ENCODE measurements at places on chromosomes 13 and 19.

DNA sequence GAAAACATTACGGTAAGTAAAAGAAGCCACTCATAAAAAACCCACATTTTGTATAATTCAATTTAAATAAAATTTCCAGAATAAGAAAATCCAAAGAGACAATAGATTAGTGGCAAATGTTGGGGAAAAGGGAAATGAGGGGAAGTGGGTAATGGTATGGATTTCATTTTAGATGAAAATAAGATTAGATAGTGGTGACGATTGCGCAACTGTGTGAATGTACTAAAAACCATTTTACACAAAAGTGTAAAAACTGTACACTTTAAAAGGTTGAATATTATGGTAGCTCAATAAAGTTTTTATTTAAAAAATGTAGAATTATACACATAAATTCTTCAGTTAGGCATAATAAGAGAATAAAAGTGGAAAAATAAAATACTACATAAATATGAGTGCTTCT lies 3.7 kb downstream of the MBD3L1 start:
- no peak for DNase-seq

- DNase-seq, result no peak
These were observed 92.4 kb upstream of the GPR183 start for GRCh38 chr13:99399623-99399974.

DNA sequence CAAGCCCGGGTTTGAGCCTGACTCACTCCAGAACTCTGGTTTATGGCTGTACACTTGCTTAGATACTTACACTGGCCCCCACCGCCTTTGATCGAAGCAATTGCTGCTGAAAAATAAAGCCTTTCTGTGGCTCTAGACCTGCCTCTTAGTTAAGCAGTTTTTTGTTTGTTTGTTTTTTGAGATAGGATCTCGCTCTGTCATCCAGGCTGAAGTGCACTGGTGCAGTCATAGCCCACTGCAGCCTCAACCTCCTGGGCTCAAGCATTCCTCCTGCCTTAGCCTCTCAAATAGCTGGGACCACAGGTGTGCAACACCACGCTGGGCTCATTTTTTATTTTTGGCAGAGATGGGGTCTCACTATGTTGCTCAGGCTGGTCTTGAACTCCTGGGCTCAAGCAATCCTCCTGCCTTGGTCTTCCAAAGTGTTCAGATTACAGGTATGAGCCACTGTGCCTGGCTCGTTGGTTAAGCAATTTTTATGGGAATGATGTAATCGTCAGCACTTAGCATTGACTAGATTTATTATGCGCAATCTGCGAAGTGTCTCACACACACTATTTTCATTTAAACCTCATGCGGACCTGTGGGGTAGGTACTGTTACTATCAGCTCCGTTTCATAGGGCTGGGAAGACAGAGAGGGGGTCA lies 22.2 kb downstream of the PPP2R1A start:
- DNase-seq, result no peak

DNA sequence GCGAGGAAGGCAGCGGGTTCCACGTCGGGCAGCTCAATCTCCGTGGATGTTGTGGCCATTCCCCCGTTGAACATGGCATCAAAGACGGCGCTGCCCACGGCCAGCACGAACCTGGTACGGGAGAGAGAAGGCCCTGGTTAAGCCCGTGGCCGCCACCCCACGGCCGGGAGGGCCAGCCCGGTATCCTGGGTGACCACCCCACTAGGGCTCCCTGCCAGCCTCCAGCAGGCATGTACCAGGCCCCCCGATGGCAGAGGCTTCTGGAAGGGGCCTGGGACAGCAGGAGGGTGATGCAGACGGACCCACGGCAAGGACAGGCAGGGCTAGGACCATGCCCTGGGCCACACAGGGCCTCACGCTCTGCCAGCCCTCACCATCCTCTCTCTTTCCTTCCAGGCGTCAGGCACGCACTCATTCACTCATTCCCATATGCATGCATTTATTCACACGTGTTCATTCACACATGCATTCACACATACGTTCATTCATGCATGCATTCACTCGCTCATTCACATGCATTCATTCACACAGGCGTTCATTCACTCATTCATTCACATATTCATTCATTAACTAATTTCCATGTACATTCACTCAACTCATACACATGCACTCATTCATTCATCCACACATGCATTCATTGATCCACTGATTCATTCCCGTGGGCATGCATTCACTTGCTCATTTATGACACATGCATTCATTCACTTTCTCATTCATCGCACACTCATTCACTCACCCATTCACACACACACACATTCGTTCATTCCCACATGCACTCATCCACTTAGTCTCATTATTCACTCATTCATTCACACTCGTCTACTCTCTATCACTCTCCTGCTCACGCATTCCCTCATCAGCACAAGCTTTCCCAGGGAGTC lies 17.9 kb downstream of the BTBD2 start:
- DNase-seq, result no peak

DNA sequence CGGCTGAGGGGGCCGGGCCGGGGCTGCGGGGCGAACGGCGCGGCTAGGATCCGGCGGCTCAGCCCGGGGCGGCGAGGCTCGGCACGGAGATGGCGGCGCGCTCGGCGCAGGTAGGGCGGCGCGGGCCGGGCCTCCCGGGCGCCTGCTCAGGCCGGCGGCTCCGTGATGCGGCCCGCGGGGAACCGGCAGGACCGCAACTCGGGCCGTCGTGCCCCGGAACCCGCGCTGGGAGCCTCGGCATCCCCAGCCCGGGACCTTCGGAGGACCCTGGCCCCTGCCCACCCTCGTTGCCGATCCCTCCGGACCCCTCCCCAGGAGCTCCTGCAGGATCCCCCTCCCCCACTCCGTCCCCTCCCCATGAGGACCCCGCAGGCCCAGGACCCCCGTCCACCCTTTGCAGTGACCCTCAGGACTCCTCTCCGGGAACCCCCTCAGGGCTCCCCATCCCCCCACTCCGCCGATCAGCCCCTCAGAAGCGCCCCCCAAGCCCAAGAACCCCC lies 304 bp downstream of the EVI5L start:
- no peak for DNase-seq

DNA sequence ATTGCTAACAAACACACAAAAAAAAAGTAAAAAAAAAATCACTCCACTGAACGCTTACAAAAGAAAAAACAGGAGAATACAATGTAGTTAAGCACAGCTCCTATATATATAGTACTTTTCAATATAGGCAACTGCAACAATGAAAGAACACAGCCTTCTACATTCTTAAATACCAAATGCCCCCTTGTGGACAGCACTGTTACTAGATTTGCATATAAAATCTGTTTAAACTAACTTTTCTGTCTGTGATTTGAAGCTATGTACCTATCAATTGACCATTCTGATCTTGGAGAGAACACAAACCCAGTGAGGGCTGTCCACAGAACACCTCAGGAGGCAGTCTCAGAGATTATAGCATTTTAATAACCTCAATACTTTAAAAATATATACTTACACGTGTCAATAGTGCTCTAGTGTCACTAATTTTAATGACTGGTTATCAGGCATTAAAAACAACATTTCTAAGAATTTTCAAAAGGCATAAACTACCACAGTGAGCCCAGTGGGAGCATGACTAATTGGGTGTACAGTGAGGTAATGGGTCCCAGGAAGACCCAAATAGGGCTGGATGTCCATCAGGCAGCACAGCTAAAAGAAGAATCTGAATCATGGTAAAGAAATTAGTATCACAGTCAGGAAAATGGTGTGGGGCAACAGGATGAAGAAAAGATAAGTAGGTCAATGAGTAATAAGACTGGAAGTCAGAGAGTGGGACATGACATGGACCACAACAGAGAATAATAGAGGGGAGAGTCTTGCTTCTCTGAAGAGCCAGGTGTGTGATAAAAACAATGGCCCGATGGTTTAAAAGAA lies 22.2 kb downstream of the CCDC169 start:
- DNase-seq, result no peak

- DNase-seq, result no peak
These were observed at the start of gene BTBD2 for GRCh38 chr19:2015608-2015950. Gene BTBD2 (minus strand): TSS chr19:2015714. CDS start chr19:2015703, 11 bp downstream.

- no peak for DNase-seq
These were observed 14.0 kb upstream of the KPTN start for GRCh38 chr19:47497821-47498520.

DNA sequence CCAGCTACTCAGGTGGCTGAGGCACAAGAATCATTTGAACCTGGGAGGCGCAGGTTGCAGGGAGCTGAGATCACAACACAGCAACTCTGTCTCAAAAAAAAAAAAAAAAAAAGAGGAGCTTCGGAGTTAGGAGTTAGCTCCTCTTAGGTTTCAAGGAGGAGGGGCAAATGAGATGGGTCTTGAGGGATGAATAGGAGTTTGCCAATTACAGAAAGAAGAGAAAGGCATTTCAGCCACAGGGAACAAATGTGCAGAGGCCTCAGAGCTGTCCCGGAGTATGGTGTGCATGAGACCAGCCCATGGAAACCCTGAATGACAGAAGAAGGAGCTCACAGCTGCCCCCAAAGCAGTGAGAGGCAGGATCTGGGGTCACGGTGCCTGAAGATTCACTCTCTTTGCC lies 24.6 kb downstream of the TLE2 start:
- DNase-seq, result no peak

- no peak for DNase-seq
These were observed 122.8 kb upstream of the ARGLU1 start for GRCh38 chr13:106690779-106691178.

DNA sequence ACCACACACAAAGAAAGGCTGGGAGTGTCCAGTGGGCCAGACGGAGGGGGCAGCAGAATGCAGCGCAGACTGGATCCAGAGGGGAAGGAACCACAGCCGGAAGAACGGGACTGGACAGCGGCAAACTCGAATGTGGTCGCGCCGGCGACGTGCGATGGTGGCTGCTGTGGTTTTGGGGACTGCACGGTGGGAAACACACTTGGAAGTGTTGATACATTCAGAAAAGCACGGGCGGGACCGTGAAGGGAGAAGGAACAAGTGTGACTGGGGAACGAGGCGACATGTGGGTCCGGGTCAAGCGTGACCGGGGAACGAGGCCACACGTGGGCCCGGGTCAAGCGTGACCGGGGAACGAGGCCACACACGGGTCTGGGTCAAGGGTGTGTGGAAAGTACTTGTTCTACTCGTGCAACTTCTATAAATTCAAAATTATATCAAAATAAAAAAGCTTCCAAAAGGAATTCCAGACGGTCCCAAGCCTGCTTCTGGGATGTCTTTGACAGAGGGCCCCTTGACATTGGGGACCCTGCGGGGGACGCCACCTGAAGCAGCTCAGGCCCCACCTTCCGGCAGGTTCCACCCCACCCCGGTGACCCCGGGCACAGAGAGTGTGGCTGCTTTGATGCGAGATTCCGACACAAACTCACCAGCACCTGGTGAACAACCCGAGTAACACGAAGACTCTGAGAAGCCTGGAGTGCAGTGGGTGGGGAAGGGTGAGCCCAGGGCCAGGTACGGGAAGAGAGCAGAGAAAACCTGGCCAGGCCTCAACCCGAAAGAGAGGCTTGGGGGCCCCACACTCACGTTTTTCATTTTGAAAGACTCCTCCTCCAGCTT lies 25.1 kb upstream of the C13orf46 start:
- no peak for DNase-seq

- DNase-seq, result no peak
These were observed 185.7 kb downstream of the KATNAL1 start for GRCh38 chr13:30121666-30122065.

- DNase-seq, result no peak
These were observed 691.1 kb downstream of the UQCRFS1 start for GRCh38 chr19:28521614-28522544.

DNA sequence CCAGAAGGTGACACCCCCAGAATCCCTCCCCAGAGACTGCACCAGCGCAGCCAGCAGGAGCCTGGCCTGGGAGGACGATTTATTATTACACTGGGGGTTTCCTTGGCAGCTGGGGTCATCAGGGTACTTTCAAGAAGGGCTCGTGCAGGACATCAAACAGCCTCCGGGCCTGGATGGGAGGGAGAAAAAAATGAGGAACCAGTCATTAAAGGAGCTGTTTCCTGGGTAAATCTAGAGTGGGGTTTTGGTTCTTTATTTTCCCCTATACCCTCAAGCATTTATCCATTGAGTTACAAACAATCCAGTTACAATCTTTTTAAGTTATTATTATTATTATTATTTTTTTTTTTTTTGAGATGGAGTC lies 3.1 kb downstream of the POLR1G start:
- DNase-seq, result no peak

- no peak for DNase-seq
These were observed 11.7 kb downstream of the NDUFB7 start for GRCh38 chr19:14559916-14560775.

DNA sequence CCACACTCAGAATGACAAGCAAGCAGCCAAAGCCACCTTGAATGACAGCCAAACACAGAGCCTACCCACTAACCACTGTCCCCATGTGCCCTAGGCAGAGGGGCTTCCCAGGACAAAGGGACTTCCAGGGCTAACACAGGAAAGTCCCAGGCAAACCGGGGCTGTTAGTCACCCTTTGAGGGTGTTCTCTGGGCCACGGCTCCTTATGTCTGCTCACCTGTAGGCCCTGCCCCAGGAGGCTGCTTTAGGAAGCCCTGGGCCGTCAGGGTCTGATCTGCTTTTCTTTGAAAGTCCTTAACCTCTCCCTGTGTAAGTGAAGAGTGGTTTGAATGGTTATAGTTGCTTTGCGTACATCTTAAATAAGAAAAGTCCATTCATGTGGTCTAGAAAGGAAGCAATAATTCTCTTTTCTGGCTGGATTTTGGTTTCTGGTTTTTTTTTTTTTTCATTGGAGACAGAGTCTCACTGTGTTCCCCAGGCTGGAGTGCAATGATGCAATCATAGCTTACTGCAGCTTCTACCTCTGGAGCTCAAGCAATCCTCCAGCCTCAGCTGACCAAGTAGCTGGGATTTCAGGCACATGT lies 161.4 kb downstream of the EFNB2 start:
- DNase-seq, result no peak

- no peak for DNase-seq
These were observed 20.4 kb upstream of the FAM216B start for GRCh38 chr13:42760951-42761350.

DNA sequence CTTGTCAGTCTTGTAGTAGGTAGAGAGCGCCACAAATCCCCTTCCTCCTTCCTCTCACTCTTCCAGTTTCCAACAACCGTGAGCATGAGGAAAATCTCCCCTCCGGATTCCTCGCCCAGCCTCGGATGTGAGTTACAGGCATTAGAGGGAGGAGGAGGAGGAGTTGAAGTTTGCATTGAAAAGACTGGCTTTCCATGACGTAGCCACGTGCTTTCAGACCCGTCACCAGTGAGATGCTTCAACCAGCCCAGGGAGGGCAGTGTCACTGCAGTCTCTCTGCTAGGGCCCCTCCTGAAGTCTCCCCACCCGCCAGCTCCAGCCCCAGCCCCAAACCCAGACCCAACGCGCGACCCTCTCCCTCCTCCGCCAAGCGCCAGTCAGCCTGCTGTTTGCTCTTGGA lies 442 bp upstream of the FGF14 start:
- DNase-seq, result no peak

DNA sequence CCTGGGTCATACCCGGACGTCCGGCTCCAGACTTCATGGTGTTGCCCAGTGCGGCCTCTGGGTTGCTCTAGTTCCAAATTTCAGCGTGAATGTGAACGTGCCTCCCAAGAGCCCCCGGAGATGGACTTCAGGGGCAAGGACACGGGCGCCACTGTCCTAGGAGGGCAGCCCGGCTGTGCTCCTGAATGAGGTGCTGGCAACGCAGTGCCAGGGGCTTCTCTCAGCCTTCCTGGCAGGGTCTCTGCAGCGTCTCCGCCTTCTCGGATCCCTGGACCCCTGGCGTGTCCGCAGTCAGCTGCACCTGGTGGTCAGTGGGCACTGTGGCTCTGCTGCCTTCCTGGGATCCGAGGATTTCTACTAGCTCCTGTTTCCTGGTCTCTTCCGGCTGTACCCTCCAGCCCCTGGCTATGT lies 101.7 kb upstream of the MCF2L start:
- DNase-seq, result no peak

- no peak for DNase-seq
These were observed 7.3 kb downstream of the WDR88 start for GRCh38 chr19:33139165-33139564.

- DNase-seq, result no peak
These were observed 204.4 kb upstream of the SERP2 start for GRCh38 chr13:44169018-44169911.

All from urinary bladder (tissue), 4 donors.